ENCODE measurements at places on chromosomes 3 and 15.

- no peak for DNase-seq
Measured at GRCh38 chr3:103269287-103269686, 834.5 kb downstream of the ZPLD1 start.

GRCh38 chr3:5143464-5143863, 21.4 kb downstream of the ARL8B start:
- DNase-seq = no peak

- DNase-seq = no peak
Measured at GRCh38 chr3:188066141-188066540, 87.8 kb upstream of the LPP start.

GRCh38 chr3:143064777-143065176, 54.8 kb upstream of the CHST2 start:
- DNase-seq = no peak

DNA sequence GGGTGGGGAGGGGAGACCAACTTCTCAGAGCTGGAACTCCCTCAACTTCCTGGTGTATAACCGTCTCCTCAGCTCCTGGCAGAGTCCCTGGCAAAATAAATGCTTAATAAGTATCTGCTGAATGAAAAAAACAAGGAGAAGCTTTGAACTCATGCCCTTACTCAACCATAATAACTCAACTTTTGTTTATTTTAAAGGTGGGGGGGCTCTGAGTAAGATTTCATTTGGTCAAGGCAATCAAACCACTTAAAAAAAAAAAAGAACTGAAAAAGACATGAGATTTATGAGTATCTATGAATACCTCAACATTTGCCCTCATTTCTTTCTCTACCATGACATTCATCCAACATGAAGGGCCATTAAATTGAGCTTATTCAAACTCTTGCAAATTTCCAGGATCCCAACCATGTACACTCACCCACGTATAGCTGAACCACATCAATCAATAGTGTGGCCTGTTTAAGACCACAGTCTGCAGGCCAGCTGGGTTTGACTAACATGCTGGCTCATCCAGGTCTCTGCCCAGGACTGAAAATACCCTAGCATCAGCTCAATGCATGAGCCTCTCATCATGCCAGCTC, 157.9 kb downstream of the FOXP1 start:
- no peak for DNase-seq

GRCh38 chr15:51724673-51725072, 12.8 kb downstream of the LYSMD2 start:
- DNase-seq = no peak

GRCh38 chr3:108124337-108125152, 33.7 kb upstream of the CD47 start:
- DNase-seq = peak; percentile 38

- no peak for DNase-seq
Measured at GRCh38 chr3:143167969-143168854, 48.6 kb downstream of the CHST2 start.
